Mesothelial cell of epicardium (in vitro differentiated cells): ENCODE measurements at places on chromosomes 5 and 9. TPM values are rescaled to one million over a fixed set of nuclear protein-coding genes. Genes with fewer than 3 reads are reported as not detected.

GRCh38 chr5:148858547-148858946, 32.1 kb downstream of the ADRB2 start:
- H3K27ac ChIP-seq, result no peak overlapping the region
- no peak for DNase-seq
- no peaks in the 10 kb centered on the region for H3K27me3 ChIP-seq
- peaks cover under 1% of the 10 kb centered on the region for H3K4me1 ChIP-seq

GRM6 gene
- total RNA-seq, result not detected in 3 replicates

GRCh38 chr9:127739614-127740330, 4.7 kb upstream of the TOR2A start:
- peaks cover 13% of the 10 kb centered on the region for H3K4me1 ChIP-seq
- H3K36me3 ChIP-seq, result no peaks in the 10 kb centered on the region
- no peak overlapping the region for H3K27ac ChIP-seq
- DNase-seq, result no peak

DNA sequence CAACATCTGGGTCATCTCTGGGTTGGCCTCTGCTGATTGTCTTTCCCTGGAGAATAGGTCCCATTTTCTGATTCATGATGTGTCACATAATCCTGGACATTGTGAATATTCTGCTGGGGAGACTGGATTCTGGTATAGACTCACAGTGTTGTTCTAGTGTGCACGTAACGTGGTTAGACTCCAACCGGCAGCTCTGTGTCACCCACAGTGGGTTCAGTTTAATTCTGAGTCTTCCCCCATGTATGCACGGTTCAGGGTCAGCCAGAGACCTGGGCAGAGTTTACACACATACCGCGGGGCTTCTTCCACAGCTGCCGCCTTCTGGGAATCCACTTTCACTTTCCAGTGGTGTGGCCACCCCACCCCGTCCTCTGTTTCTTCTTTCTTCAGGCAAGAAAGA, 38.0 kb upstream of the LRRC14B start:
- H3K27ac ChIP-seq, result no peak overlapping the region
- no peak overlapping the region for H3K4me3 ChIP-seq
- no peaks in the 10 kb centered on the region for H3K27me3 ChIP-seq
- DNase-seq, result no peak
- peaks cover 1% of the 10 kb centered on the region for H3K4me1 ChIP-seq
- peaks cover 65% of the 10 kb centered on the region for H3K36me3 ChIP-seq

SWI5 gene
- total RNA-seq, result 24.1 to 26.0 TPM (median 24.3 TPM) in 3 replicates

DNA sequence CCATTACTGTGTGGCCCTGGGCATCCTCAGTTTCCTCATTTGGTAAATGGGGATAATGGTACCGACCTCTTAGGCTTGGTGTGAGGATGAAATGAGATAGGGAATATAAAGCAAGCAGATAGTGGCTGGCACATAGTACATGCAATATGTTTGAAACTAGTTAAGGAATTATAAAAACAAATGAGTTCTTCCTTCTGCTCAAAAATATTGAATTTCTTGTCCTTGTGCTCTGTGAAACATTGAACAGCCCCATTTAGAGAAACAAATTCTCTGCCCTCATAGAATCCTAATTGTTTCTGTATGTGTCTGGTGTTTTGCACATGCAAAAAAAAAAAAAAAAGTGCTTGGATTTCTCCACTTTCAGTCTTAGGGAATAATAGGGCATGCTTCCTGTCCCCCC, 39.7 kb downstream of the PTCD2 start:
- H3K27ac ChIP-seq, result no peak overlapping the region
- no peaks in the 10 kb centered on the region for H3K27me3 ChIP-seq
- no peak for DNase-seq
- H3K4me3 ChIP-seq, result no peak overlapping the region
- peaks cover 13% of the 10 kb centered on the region for H3K4me1 ChIP-seq

TAF11L10 gene
- not detected in 3 replicates for total RNA-seq

DNA sequence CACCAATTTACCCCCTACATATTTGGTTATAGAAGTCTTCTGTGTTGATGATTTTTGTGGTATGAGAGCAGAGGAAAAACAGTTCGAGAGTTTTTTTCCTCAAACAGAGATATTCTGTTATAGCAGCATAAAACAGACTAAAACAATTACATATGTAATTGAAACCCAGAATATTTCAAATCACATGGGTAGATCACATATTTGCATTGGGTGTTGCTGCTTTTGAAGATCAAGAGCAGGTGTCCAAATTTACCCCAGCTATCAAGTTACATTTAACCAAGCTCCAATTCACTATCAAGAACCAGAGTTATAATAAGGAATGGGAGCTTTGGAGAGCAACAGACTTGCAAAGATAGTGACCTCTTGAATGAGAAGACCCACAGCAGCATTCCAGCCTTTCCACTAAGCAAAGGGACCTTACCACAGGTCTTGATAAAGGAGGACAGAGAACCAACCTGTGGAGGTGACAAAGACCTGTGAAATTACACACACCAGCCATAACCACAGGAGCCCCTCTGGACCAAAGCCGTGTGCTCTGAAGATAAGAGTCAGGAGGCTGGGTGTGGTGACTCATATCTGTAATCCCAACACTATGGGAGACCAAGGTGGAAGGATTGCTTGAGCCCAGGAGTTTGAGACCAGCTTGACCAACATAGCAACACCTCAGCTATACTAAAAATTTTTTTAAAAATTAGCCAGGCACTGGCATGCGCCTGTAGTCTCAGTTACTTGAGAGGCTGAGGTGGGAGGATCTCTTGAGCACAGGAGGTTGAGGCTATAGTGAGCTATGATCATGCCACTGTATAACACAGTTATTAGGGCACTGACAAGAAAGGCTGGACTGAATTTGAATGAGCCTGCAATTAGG, 4.0 kb upstream of the CCL28 start:
- no peak for DNase-seq
- H3K36me3 ChIP-seq, result no peaks in the 10 kb centered on the region
- no peak overlapping the region for H3K27ac ChIP-seq
- no peaks in the 10 kb centered on the region for H3K27me3 ChIP-seq
